ENCODE measurements at places on chromosomes 5 and 9.
A peak's percentile ranks its signal among the peaks of the same experiment; 100 is the strongest.

- peak; percentile 84 for DNase-seq
Measured at GRCh38 chr5:75236322-75237316, at the start of gene ANKRD31. ANKRD31 (minus strand) TSS chr5:75236878; CDS start chr5:75236686, 192 bp downstream.

- no peak for DNase-seq
Measured at GRCh38 chr9:120689860-120690259, 24.4 kb downstream of the MEGF9 start.

- peak; percentile 42 for DNase-seq
Measured at GRCh38 chr9:35294066-35294465, 132.3 kb downstream of the UNC13B start.

DNA sequence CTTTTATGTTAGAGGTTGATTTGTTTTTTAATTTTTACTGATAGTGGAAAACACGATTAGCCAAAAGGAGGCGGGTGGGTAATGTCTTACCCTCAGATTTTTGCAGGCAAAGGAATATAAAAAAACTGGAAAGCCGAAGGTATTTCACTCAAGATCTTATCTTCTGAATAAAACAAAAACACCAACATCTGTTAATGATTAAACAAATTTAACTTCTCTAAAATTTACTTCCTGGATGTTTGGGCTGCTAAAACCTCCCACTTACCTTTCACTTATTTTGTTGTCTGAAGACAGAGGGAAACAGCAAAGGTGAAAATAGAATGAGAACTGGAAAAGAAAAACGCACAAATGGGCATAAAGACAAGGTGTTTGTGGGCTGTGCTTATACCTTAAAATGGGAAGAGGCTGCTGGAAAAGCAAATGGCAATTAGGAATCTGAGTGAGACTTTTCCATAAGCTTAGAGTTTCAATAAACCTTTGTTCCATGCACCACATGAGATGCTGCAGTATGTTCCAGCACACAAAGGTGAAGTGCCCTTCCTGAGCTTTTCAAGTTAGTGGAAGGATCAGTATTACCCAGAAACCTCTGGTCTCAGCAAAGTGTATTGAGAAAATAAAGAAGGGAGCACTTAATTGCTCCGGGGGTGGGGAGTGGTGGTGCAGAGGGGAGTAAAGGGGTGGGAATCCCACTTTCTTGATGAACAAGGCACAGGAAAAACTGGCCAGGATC, 298.3 kb downstream of the BNC2 start:
- DNase-seq: no peak

DNA sequence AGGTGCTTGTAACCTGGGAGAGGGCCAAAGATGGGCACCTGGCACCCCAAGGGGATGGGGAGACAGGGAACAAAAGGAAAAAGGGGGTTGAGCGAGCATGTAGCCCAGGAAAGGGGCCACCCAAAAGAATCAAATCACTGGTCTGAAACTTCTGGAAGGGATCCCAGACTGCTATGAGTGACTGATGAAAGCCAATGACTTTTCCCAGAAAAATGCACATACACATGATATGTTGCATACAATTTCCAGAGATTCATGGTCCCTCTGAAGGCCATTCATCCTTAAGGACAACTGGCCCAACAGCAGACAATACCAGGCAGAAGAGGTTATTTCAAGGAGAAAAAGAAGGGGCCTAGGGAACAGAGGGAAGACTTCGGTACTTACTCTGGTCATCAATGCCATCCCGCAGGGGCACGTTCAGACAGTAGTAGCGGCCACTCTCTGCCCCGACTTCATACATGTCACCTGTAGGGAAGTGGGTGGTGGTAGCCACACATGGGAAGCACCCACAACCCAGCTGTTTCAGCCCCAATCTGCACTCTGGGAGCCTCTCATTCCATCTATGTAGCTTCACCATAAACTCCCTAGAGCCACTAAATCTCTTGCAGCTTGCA, 8.4 kb downstream of the HDAC3 start:
- no peak for DNase-seq

GRCh38 chr9:91452844-91453243, 29.2 kb upstream of the NFIL3 start:
- DNase-seq: no peak
